Activated CD4-positive, alpha-beta T cell treated with anti-CD3 and anti-CD28 coated beads for 24 hours (primary cell): ENCODE measurements at places on chromosomes 1 and 21.

DNA sequence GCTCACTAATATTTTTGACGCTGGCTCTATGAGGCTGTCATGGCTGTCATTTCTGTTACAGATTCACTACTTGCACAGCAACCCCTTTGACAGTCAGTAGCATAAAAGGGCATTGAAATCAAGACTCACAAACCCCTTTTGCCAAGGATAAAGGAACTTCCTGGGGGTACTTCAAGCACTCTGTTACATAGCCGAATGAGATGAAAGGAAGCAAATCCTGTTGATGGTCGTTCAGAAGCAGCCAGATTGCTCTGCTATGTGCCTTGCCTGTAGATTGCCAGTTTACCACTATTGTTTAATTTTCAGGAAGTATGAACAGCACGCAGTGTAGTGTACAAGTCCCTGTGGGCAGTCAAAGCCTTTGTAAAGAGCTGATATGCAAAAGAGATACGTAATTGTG is 296.2 kb downstream of the LRRIQ3 start:
- DNase-seq = no peak

- DNase-seq = no peak
These were observed 197.8 kb downstream of the FOXD2 start for GRCh38 chr1:47635597-47635996.

GRCh38 chr1:84698151-84699110 is 8.2 kb upstream of the SSX2IP start:
- DNase-seq = no peak

DNA sequence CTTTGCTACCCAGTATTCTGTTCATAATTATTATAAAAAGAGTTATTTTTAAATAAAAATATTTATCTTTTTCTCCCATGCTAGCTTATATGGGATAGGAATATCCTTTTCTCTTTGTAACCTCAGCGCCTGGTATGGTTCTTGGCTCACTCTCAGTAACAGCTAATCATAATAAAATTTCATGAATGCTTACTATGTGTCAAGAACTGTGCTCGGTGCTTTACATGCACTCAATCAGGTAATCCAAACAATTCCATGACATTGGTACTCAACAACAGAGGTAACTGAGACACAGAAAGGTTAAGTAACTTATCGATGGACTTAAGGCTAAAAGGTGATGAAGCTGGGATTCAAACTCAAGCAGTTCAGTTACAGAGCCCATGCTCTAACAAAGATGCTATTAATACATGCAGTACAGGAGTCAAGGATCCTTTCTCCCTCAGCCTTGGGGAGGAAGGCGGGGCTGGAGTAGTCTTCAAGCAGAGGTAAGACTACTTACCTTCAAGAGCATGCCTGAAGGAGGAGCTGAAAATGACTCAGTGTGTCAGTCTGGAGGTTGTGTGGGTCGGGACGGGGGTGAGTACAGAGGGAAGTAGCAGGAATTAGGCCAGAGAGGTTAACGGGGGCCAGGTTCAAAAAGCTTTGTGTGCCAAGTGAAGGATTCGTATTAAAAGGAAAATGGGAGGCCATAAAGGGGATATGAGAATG is 73.4 kb downstream of the PLPPR5 start:
- no peak for DNase-seq

GRCh38 chr1:36740446-36740845 is 257.7 kb upstream of the CSF3R start:
- no peak for DNase-seq

DNA sequence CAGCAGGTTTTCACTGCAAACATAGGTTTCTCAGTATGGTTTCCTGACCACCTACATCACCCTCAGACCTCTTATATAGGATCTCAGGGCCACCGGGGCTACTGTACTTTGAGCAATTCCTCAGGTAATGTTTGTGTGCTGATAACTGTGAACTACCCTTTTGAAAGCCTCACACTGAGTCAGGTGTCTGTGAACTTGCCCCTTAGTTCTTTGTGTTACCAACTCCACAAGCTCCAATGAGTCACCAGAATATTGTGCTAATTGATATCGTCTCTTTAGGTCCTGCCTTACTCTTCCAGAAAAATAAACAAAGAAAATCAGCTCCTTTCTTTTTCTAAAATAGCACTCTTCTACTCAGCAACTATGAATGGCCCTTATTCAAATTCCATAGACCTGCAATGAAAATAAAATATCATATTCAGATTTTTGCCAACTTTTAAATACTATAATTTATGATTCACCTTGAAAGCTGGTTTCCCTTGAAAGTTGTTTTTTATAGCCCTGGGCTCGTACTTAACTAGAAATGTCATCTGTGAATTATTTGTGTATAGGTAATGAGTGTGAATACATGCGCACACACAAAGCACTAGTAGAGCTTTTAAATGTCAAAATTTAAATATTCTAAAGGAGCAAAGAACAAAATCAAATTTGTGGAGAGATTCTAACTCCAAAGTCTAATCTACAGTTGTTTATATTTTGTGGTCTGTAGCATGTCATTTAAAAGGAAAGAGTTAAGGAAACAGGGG is 88.1 kb upstream of the WARS2 start:
- no peak for DNase-seq

- DNase-seq = no peak
These were observed 155.8 kb upstream of the DNAH14 start for GRCh38 chr1:224773646-224774045.

DNA sequence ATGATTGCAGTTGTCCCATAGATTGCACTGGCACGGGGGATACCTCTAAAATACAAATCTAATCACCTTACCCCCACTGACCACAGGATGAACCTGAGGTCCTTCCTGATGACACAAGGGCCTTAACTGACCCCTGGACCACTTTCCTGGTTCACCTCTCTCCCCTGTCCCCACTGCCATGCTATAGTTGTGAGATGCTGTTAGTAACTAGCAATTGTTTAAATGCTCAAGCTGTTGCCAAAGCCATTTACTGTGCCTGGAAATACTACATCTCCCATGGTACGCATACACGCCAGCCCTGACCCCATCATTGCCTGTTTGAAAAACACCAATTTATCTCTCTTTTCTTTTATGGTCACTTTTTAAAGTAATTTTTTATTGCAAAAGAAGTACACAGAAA is 29.1 kb upstream of the RGS8 start:
- DNase-seq = no peak

GRCh38 chr1:88302843-88303486 is 381.1 kb upstream of the PKN2 start:
- DNase-seq = no peak

GRCh38 chr1:226576601-226577000 is 28.0 kb downstream of the STUM start:
- DNase-seq = no peak

- DNase-seq = no peak
These were observed 23.8 kb downstream of the IGFN1 start for GRCh38 chr1:201214461-201214860.

DNA sequence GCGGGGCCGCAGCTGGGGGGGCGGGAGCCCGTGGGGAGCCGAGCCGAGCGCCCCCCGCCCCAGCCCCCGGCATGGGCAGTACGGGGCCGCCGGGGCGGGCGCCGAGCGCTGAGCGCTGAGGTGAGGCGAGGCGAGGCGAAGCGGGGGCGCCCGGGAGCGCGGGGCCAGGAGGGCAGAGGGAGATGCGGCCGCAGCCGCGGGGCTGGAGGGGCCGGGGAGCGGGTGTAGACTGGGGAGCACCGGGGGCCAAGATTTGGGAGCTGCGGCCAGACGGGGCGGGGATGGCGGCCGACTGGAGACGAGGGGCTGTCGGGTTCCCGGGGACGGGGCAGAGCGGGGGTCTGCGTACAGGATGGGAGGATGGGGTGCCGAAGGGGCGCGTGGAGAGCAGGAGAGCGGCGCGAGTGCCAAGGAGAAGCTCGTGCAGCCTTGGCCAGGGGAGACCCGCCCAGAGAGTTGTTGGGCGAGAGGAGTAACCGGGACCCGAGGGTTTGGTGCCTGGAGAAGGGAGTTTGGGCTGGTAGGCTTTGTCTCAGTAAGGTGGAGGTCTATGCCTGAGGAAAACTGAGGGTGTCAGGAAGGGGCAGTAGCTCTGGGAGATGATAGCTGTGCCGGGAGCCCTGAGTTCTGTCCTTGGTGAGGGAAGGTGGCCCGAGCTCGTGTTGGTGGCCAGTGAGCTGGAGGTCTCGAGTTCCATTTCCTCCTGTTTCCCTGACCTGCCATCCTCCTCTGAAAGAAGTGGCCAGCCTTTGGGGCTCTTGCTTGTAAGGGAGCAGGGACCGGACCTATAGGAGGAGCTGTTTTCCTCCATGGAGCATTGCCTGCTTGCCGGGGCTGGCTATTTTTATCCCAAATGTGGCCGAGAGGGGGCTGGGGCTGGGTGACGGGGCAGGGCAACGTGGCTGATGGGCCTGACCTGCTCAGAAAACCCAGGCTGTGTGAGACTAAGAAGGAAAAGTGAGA is 539 bp downstream of the ATP8B2 start:
- no peak for DNase-seq

GRCh38 chr1:54156201-54156600 is 3.4 kb upstream of the CDCP2 start:
- DNase-seq = no peak

GRCh38 chr1:164805399-164805798 is 246.4 kb downstream of the PBX1 start:
- no peak for DNase-seq

GRCh38 chr1:154758346-154758745 is 111.7 kb downstream of the KCNN3 start:
- DNase-seq = no peak

DNA sequence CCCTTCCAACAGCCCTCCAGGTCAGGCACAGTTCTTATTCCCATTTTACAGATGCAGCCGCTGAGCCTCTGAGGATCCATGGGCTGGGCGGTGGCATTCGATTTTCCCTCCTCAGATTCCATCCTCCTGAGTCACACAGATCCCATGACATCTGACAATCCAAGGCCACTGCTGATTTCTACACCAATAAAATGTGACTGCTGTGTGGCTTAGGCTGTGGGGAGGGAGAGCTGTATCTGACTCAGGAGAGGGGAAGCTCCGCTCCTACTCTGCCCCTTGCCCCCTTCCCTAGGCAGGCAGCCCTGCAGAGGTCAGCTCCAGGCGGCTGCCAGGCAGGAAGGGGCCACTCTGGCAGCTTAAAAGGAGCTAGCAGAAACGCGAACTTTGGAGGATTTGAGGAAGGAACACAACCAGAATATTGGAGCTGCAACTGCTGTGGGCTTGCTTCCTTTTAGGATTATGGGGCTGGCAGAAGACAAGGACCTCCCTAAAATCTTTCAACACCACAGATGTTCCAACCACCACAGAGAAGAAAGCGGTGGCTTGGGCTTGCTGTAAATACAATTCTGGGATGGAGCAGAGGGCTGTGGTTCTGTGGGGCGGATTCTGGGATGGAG is 50.0 kb downstream of the MRPL37 start:
- no peak for DNase-seq

GRCh38 chr1:108817016-108817415 is 39.9 kb downstream of the AKNAD1 start:
- DNase-seq = no peak

GRCh38 chr1:34070201-34070836 is 94.7 kb downstream of the CSMD2 start:
- no peak for DNase-seq

- no peak for DNase-seq
These were observed 1017.6 kb downstream of the KCNT2 start for GRCh38 chr1:195590649-195591048.

GRCh38 chr1:206559672-206559995 is 52.3 kb downstream of the RASSF5 start:
- no peak for DNase-seq

DNA sequence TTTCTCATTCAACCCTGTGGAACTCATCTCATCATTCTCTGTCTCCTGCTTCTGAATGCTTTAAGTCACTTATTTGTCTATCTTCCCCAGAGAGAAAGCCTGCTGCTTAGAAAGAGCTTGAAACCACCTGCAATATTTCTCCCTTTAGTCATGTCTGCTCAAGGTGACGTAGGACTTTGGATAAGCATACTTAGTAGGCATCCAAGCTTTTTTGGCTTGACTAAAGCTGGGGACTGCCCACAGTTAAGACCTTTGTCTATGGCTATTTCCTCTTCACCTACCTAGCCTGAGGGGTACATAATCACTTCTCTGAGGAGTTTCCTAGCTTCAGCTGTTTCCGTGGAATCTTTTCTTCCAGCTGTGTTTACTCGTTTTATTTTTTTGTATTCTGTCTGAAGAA is 665.8 kb upstream of the CAMK1G start:
- no peak for DNase-seq

DNA sequence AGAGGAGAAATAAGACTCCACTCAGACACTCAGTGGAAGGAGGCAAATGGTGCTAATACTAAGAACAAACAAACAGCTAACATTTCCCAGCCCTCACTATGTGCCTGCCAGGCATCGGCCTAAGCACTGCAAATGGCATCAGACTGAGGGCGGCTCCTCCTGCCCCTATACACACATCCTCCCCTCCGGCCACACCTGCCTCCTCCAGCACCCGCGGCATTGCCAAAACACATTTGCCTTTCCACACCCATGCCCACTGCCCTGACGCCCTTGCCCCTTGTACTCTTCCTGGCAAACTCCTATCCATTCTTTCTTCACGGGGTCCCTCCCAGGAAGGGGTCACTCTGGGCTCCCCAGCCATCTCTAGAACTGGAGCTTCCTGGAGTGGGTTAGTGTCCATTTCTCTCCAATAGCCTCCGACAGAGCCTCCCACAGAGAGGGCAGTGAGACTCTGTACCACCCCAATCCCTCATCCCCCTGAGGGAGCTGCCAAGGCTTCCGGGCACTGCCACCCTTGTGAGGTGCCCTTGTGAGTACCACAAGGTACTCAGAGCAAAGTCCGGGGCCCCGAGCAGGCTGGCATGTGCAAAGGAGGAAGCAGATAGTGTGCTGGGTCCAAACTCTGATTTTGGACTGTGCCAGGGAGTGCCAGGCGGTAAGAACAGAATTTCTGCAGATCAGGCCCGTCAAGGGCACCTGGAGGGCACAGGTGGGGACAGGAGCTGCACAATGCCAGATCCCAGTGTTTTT is 959 bp downstream of the AKR7A3 start:
- no peak for DNase-seq

GRCh38 chr1:48671578-48671977 is 105.1 kb downstream of the BEND5 start:
- no peak for DNase-seq

DNA sequence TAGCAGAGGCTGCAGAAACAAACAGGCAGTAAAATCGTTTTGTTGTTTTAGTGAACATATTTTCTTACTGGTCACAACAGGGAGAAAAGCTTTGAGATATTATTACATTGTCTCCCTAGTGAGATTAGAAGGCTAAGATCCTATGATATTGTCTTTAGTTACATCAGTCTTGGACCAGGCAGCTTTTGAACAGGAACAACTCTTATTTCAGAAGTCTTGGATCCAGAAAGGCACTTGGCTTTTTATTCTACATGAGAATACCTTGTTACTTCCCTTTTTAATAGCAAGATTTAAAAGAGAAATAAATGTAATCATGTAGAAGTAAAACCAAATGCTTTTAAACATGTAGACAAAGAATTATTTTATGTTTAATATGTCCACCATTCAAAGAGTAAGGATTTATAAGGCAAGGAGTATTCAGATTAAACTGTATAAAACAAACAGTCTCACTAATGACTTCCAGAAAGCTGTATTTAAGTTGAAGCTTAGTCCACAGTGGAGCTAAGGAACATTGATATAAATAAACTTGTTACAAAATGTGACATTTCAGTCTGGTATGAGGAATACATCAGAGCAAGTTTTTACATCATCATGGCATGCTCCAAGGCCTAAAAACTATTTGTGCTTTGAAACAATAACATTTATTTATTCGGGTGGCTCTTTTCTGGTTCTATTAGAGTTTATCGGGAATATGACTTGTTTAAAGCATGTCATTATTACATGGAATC is 72.2 kb downstream of the PHTF1 start:
- DNase-seq = no peak
